ENCODE measurements at places on chromosomes 5 and 9.
A peak's percentile ranks its signal among the peaks of the same experiment; 100 is the strongest.

GRCh38 chr5:76691467-76692273 is 24.3 kb upstream of the F2R start:
- DNase-seq = peak; percentile 38

- DNase-seq = peak; percentile 68
Observed at GRCh38 chr9:90037146-90037797, 432.5 kb downstream of the GADD45G start.

GRCh38 chr9:129517006-129517405 is 103.9 kb downstream of the C9orf50 start:
- no peak for DNase-seq

- no peak for DNase-seq
Observed at GRCh38 chr5:92508271-92508670, 1072.7 kb downstream of the NR2F1-AS1 start.

- DNase-seq = no peak
Observed at GRCh38 chr5:37396352-37396751, 17.2 kb downstream of the WDR70 start.

DNA sequence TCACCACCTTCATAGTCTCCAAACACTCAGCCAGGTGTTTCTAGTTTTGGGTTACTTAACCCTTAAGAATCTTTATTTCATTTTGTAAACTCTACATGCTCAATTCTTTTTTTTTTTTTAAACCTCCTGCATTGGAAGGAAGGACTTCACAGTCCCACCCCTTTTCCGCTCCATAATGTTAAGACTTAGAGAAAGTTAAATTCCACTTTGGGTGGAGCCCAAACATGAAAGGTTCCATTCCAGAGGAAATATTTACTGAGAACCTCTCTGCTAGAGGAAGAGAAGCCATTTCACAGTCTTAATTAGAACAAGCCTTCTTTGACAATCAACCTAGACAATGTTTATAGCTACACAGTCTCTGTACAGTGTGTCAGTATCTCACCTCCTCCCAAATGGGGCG is 312.3 kb downstream of the MLLT3 start:
- no peak for DNase-seq

GRCh38 chr9:135969064-135969683 is 8.0 kb upstream of the UBAC1 start:
- no peak for DNase-seq

- no peak for DNase-seq
Observed at GRCh38 chr5:12413585-12413984, 509.3 kb upstream of the CTNND2 start.

DNA sequence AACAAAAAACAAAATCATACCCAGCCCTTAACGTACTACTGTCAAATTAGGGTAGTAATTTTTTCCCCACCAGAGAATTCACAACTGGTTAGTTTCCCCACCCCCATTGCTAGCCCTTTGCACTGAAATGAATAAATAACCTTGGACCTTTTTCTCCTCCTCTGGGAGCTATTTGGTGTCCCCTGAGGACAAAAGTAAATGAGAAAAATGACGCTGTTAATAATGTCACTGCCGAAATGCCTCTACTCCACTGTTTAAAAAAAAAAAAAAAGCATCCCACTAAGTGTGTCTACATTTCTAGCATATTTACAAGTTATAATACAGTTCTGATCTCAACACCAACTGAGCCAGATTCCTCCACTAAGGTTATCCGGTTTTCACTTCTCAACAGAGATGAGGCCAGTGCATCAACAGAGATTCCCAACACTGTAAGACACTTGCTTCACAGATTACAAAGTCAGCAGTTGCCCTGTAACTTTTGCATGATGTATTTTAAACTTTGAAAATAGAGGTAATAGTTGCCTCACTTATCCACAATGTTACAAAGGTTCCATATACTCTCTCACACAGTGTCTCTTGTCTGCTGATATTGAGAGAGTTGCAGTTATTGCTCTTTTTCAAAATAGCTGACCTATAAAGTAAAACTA is 5.1 kb upstream of the NFIB start:
- no peak for DNase-seq

DNA sequence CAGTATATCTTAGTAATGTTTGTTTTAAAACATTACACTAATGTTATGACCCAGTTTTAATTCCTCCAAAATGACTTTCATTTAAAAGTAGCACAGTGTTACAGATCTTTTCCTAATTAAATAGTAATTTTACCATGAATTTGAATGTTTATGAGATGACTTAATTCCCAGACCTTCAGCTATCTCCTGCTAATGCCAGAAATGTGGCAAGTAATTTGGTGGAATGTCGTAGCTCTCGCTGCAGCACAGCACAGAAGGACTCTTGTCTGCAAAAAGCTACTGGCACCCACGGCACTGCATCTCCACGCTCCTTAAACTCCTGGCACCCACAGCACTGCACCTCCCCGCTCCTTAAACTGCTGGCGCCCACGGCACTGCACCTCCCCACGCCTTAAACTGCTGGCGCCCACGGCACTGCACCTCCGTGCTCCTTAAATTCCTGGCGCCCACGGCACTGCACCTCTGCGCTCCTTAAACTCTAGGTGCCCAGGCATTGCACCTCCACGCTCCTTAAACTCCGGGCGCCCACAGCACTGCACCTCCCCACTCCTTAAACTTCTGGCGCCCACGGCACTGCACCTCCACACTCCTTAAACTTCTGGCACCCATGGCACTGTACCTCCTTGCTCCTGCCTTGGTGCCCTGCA is 163.1 kb downstream of the CDK5RAP2 start:
- no peak for DNase-seq

DNA sequence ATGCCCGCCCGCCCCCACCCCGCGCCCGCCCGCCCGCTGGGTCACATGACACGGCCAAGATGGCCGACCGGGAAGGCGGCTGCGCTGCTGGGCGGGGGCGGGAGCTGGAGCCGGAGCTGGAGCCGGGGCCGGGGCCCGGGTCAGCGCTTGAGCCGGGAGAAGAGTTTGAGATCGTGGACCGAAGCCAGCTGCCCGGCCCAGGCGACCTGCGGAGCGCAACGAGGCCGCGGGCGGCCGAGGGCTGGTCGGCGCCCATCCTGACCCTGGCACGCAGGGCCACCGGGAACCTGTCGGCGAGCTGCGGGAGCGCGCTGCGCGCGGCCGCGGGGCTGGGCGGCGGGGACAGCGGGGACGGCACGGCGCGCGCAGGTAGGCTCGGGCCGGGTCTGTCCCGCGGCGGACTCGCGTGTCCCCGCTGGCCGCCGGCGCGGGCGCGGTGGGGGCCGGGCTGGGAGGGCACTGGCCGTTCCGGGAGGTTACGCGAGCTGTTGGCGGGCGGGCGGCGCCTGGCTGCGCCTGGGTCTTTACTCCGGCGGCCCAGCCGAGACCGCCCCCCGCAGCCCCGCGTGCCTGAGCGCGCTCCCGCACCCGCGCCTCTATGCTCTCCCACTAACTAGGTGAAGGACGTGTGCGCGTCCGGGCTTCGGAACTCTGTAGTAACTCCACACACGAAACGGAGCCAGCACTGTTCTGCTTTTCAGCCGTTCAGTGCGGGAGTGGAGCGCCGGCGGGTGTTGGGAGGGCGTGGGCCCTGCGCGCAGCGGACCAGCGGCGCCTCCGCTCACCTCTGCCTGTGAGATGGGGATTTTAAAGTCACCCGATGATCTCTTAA is at the start of gene RUFY1:
Gene RUFY1, plus strand, starts transcription at position 44 of the 832 bp plus-strand sequence. Its CDS starts 16 bp downstream, at position 60.
- peak; percentile 93 for DNase-seq

DNA sequence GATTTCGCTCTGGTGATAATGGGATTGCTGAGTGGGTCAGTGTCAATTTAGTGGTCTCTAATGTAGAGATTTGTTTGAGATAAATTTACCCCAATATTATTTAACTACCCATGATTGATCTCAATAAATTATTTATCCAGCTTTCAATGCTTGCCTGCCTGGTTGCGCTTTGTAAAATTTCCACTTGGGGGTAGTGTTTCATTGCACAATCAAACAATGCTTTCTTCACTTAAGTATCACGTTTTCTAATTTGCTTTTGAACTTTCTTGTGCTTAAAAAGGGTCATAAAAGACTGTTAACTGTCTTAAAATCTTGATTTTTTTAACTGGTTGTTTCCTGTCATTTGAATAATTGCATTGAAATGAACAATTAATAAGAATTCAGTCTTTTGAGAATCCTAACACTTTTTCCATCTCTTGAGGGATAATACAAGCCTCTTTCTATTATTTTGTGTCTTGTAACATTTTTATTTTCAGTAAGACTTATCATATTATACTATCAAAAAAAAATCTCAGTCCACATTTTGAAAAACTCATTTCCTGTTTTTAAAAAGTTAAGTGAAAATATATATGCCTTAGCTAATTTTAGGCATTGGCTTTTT is 18.7 kb downstream of the HSD17B4 start:
- peak; percentile 83 for DNase-seq

DNA sequence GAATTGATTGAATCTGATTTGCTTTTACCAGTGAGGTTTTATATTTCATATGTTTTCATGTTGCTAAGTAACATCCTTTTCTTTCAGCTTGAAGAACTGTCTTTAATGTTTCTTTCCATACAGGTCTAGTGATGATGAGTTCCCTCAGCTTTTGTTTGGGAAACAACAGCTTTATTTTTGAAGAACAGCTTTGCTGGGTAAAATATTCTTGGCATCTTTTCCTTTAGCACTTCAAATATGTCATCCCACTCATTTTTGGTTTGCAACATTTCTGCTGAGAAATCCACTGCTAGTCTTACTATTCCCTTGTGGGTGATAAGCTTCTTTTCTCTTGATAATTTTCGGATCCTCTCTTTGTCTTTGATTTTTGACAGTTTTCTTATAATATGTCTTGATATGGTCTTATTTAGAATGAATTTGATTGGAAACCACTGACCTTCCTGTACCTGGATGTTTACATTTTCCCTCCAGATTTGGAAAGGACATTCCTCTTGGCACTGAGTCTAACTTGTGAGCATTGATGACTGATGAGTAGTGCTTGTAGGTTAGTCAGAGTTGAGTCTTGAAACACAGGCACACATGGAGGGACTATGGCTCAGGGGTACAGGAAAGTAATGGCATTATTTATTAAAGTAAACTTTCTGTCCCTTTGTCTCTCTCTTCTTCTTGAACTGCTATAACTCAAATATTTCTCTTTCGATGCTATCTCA is 220.3 kb downstream of the SPATA31D1 start:
- no peak for DNase-seq

DNA sequence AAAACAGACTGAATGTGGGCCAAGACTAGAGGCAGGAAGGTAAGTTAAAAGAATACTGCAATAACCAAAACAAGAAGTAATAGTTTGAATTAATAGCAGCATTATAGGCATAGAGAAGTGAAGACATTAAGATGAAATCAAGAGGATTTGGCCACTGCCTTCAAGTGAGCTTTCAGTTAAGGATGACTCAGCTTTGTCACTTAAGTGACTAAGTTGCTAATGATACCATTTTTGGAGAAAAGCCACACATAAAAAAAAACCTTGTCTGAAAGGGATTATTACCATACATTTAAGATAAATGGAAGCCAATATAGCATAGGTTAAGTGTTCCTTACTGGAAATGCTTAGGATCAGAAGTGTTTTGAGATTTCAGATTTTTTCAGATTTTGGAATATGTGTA is 57.0 kb downstream of the ECPAS start:
- no peak for DNase-seq

- DNase-seq = peak; percentile 20
Observed at GRCh38 chr5:171736976-171737891, 48.4 kb upstream of the SMIM23 start.

DNA sequence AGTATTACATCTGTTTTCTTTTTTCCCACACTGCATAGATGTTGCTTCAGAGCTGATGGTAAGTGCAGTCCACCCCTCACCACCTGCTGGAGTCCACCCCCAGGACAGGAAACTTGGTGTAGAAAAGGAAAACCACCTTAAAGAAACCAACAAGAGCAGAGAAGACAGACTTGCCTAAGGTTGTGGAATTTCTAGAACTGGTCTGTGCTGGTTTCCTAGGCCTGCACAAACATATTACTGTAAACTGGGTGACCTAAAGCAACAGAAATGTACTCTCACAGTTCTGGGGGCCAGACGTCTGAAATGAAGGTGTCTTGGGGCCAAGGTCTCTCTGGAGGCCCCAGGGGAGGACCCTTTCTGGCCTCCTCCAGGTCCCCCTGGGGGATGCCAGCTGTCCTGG is 293.4 kb upstream of the IRX1 start:
- no peak for DNase-seq
